ENCODE measurements at places on chromosomes 13 and 19.

GRCh38 chr19:35519291-35519690 lies 5.8 kb upstream of the DMKN start:
- DNase-seq, result no peak

DNA sequence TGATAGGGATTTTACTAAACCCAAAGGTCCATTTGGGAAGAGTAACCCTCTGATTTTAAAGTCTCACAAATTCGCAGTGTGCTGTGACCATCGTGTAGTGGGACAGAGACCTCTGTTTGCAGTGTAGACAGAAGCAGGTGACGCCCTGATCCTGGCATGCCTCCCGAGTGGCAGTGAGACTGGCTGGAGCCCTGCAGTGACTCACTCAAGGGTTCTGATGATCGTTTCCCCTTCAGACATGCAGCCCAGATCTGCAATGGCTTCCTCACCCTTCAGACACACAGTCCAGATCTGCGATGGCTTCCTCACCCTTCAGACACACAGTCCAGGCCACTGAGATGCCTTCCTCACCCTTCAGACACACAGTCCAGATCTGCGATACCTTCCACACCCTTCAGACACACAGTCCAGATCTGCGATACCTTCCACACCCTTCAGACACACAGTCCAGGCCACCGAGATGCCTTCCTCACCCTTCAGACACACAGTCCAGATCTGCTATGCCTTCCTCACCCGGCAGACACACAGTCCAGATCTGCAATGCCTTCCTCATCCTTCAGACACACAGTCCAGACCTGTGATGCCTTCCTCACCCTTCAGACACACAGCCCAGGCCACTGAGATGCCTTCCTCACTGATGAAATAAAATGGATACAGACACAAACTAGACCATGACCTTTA lies 125.2 kb downstream of the ATP11A start:
- no peak for DNase-seq

- DNase-seq, result no peak
Observed at GRCh38 chr19:46408664-46409039, 4.7 kb downstream of the CCDC8 start.

GRCh38 chr13:105902396-105902795 lies 633.1 kb downstream of the EFNB2 start:
- DNase-seq, result no peak

GRCh38 chr19:58229255-58229639 lies 533 bp downstream of the ZNF544 start:
- DNase-seq, result peak; percentile 51
